ENCODE measurements at places on chromosomes 4 and X. TPM values are rescaled to one million over a fixed set of nuclear protein-coding genes. Genes with fewer than 3 reads are reported as not detected.

The KCND1 gene
- 0.52 TPM for total RNA-seq

The TREX2 gene
- 3.7 TPM for total RNA-seq

The GAGE12C gene
- not detected for total RNA-seq

The MAGEA2 gene
- not detected for total RNA-seq

The SOD3 gene
- total RNA-seq: 13.6 TPM

The PRRG3 gene
- total RNA-seq: 9.4 TPM

The CXCL11 gene
- 0.52 TPM for total RNA-seq

The TET2 gene
- 20.9 TPM for total RNA-seq

The PPP1R2C gene
- total RNA-seq: not detected

The TMPRSS11F gene
- not detected for total RNA-seq

The CCDC160 gene
- under 0.01 TPM for total RNA-seq

The GABRB1 gene
- not detected for total RNA-seq

The CHRDL1 gene
- 12.5 TPM for total RNA-seq

The TMPRSS11A gene
- not detected for total RNA-seq

The BMPR1B gene
- total RNA-seq: 22.4 TPM

The MAGED4 gene
- total RNA-seq: 15.1 TPM

The ASB12 gene
- 8.4 TPM for total RNA-seq

The NUP62CL gene
- total RNA-seq: 1.6 TPM

The GALNTL6 gene
- total RNA-seq: 2.1 TPM

The NAP1L3 gene
- 7.3 TPM for total RNA-seq

The IBSP gene
- total RNA-seq: not detected

The MSANTD1 gene
- 1.0 TPM for total RNA-seq

The PTCHD1 gene
- total RNA-seq: 0.52 TPM

The SH3TC1 gene
- total RNA-seq: 13.0 TPM

The AVPR2 gene
- 1.0 TPM for total RNA-seq

The PCDH18 gene
- 57.4 TPM for total RNA-seq

The OTUD6A gene
- not detected for total RNA-seq

The PAGE5 gene
- total RNA-seq: not detected

The S100P gene
- 0.52 TPM for total RNA-seq

The SPINK2 gene
- not detected for total RNA-seq

The TLR7 gene
- total RNA-seq: 2.1 TPM

The CTAG1B gene
- total RNA-seq: not detected

The SMARCAD1 gene
- total RNA-seq: 28.7 TPM

The TBC1D8B gene
- total RNA-seq: 8.4 TPM

The SCRG1 gene
- 1.0 TPM for total RNA-seq

The CC2D2A gene
- 7.8 TPM for total RNA-seq

Measured in skeletal muscle tissue (tissue), 5 donors.